Activated T-cell treated with anti-CD3 and anti-CD28 coated beads, Interleukin-2, amount 50 U/mL, for 4 hours (primary cell): ENCODE measurements at places on chromosomes 2 and 18. TPM values are rescaled to one million over a fixed set of nuclear protein-coding genes. Genes with fewer than 3 reads are reported as not detected.

CHN1 gene
- total RNA-seq, result 3.2 TPM

OSBPL6 gene
- total RNA-seq, result 0.30 TPM

CFC1 gene
- 0.18 TPM for total RNA-seq

FBXO41 gene
- 28.1 TPM for total RNA-seq

ANKRD30B gene
- total RNA-seq, result not detected

TMEM247 gene
- total RNA-seq, result not detected

BMP10 gene
- total RNA-seq, result not detected

ABHD1 gene
- total RNA-seq, result not detected

SLC9A2 gene
- total RNA-seq, result 0.05 TPM

DNA sequence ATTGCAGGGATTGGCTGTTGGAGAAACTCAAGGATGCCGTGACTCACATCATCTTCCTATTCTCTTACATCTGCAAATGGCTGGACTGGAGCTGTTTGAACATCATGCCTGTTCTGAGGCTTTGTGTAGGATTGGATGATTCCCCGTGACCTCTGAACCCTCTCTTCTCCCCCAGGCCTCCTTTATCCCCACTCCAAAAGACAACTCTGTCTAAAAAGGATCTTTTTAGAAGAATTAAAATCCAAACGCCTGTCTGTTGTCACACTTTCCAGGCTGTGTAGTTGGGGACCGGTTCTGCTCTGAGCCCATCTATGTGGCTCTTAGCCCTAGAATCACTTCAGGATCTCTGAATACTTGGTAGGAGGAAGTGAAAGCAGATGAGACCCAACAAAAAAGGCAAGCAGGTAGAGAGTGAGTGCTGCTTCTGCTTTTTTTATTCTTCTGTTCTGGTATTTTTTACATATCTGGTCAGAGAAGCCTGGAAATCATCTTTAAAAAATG, 565 bp downstream of the SP140 start:
- DNase-seq, result no peak

- DNase-seq, result no peak
Measured at GRCh38 chr2:231341100-231341499, 54.4 kb upstream of the B3GNT7 start.

DNA sequence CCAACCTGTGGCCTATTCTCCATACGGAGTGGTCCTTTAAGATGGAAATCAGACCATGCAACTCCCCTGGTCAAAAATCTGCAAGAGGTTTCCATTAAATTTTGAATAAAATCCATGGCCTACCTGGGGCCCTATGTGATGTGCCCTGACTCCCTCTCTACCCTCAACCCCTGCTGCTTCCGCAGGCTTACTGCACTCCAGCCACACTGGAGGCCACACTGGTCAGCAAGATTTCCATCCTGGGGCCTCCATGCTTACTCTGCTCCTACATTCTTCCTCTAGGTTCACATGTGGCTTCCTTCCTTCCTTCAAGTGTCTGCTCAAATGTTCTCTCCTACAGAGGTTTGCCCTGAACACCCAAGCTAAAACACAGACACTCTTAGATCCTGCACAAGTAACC, 40.6 kb downstream of the FARSB start:
- DNase-seq, result no peak

- no peak for DNase-seq
Measured at GRCh38 chr2:106172649-106173048, 21.5 kb downstream of the UXS1 start.

GRCh38 chr2:39660612-39661236, 5.0 kb upstream of the TMEM178A start:
- no peak for DNase-seq

DNA sequence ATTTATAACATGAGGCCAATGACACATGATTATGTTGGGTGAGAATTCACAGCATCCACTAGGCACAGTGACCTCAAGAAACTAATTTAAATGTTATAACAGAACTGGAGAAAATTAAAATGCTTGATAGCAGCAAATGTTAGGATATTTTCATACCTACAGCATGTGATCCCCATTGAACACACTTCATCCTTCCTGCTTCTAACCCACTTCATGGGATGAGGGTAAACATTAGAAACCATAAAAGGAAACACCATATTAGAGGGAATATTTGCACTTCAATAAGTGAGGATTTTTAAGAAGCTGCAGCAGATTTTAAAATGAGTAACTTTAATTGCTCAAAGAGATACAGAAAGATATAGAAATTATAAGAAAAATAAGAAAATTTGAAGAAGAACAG, 117.1 kb downstream of the FSHR start:
- no peak for DNase-seq

DNA sequence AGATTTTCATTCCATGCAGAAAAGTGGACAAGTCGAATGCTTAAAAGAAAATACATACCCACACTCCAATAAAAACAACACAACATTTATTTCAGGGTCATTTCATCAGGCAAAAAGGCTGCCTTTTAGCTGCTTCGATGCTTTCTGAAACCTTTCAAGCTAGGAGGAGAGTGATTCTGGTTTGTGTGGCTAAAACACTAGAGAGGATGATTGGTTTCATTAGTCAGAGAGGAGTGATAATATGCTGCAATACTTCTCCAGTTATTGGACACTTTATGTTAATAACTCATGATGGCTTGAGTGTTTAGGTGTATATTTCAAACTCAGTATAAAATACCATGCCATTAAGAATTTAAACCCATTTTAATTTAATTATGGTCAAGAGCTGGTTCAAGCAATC, 614.0 kb downstream of the SLC4A3 start:
- DNase-seq, result no peak

DNA sequence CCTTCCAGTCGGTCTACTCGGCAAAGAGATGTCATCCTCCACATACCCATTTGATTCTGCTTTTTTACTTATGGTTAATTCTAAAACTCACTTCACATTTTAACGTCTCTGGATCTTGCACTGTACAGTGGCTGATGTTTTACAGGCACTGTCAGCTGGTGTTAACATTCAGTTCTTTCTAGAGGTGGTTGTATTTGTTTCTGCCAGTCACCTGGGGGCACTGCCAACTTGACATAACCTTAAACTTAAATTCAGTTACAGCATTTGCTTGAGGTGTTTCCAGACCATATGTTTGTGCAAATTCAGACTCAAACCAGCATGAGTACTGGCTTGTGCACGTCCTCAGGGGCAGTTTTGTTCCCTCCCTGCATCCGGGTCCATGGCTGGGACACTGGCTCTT, 5.3 kb upstream of the TMEM185B start:
- no peak for DNase-seq

GRCh38 chr2:59584958-59585357, 968.5 kb downstream of the BCL11A start:
- DNase-seq, result no peak

DNA sequence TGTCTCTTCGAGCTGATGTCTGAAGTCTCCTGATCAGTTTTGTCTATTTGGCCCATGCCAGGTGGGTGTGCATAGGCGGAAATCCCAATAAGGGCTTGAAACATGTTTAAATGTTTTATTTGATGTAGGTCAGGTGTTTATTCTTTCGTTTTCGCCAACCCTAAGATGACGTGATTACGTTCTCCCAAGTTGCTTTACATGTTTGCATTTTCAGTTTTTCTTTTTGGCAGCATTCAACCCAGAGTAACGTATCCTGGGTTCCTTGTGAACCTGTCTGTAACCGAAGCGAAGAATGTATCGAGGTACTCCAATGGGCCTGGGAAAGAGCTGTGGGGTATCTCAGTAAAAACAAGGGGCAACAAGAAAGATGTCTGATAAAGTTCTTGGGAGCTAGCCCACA, 3.1 kb downstream of the ALPK2 start:
- DNase-seq, result no peak
